ENCODE measurements at places on chromosomes 1 and 21.
A peak's percentile ranks its signal among the peaks of the same experiment; 100 is the strongest.

DNA sequence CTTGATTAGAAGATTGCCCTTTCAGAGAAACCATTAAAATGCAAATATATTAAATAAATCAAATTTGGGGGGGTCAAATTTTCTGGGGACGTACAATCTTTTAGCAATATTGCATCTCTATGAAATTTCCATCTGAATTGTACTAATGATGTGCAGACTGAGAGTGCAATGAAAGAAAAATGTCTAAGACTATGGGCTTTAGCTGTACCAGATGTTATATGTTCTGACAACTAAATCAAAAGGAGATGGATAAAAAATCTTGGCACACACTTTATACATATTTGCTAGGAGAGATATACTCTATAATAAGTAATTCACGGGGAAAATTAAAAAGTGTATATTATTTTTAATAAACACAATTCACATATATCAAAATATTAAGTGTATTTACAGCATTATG lies 13.0 kb upstream of the PLPPR5 start:
- no peak for DNase-seq

GRCh38 chr1:46613661-46614603 lies 2.7 kb downstream of the MOB3C start:
- DNase-seq = peak; percentile 73

GRCh38 chr1:21313203-21313885 lies 23.1 kb upstream of the ECE1 start:
- DNase-seq = peak; percentile 48

DNA sequence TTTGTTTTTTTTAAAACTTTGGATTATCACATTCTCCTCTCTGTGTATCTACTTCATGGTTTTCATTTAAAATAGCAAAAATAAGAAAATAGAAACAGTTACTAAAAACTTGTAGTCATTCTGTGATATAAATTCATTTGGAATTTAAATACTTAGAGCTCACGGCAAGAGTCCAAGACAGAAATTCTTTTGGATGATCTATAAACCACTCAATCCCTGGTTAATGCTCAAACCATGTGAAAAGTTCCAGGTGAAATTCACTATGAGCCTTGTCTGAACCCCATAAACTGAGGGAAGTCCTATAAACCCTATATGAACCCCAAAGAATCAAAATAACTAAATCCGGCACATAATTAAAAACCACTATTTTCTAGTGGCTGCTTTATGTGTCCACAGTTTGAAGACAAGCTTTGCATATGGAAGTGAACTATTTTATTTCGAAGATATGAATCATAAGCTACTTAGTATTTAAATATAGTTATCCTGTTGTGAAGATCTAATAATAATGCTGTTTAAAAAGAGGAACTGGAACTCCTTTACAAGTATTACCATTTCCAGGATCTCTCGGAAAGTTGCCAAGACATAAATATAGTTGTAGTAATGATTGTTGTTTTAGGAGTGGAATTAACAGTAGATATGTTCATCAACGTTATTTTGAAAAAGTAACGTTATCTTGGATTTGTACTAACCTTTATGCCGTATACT lies 163.5 kb downstream of the NFIA start:
- DNase-seq = no peak

- DNase-seq = no peak
These were observed 209.9 kb downstream of the ZNF326 start for GRCh38 chr1:90204780-90205179.

GRCh38 chr1:27301582-27302199 lies 20.3 kb upstream of the TMEM222 start:
- DNase-seq = no peak

- peak; percentile 51 for DNase-seq
These were observed 1.7 kb downstream of the SEMA6C start for GRCh38 chr1:151144474-151145303.

- DNase-seq = no peak
These were observed 17.5 kb upstream of the LEFTY1 start for GRCh38 chr1:225906467-225906866.

- DNase-seq = no peak
These were observed 41.5 kb downstream of the BACH1 start for GRCh38 chr21:29340228-29340627.

GRCh38 chr1:167676205-167676915 lies 45.4 kb upstream of the MPZL1 start:
- DNase-seq = no peak

- DNase-seq = no peak
These were observed 87.2 kb downstream of the ATP1A1 start for GRCh38 chr1:116460261-116460660.

- peak; percentile 69 for DNase-seq
These were observed at the start of gene CR1L for GRCh38 chr1:207644852-207645634. Gene CR1L, plus strand, starts transcription at chr1:207645133. Its CDS starts 101 bp downstream, at chr1:207645234.

GRCh38 chr1:165641231-165641987 lies 10.4 kb downstream of the MGST3 start:
- DNase-seq = peak; percentile 44

DNA sequence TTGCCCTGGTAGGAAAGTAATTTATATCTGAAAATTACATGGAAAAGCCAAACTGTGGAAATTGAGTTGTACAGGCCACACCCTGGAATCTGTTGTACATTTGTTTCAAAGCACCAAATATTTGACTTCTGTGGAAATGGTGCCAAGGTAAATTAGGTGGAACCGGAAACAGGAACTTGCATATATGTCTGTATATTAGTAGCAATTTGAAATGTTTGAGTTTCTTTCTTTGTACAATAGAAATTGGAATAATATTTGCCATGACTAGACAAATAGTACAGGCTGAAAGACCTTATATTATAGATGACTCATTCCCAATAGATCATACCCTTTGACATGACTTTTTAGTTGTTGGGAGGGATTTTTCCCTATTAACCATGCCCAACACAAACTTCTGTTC lies 10.5 kb upstream of the TAF1A start:
- DNase-seq = no peak

- no peak for DNase-seq
These were observed 9.6 kb downstream of the CDC42BPA start for GRCh38 chr1:227308367-227309336.

GRCh38 chr1:159753386-159753785 lies 27.4 kb upstream of the DUSP23 start:
- DNase-seq = no peak

DNA sequence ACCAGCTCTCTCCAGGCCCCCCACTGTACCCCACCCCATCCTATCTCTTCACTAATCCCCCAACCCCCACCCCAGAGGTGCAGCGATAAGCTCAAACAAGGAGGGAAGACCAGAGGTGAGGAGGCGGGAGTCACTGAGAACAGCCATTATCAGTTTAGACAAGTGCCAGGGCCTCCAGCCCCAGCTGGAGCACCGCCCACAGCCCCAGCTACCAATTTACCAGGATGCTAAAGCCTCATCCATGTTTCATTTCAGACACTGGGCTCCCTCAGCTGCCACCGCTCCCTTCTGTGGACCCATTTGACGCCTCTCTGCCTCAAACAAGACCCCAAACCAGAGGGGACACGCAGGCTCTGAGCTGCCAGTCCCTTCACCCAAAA lies 80.6 kb downstream of the DISP3 start:
- no peak for DNase-seq

DNA sequence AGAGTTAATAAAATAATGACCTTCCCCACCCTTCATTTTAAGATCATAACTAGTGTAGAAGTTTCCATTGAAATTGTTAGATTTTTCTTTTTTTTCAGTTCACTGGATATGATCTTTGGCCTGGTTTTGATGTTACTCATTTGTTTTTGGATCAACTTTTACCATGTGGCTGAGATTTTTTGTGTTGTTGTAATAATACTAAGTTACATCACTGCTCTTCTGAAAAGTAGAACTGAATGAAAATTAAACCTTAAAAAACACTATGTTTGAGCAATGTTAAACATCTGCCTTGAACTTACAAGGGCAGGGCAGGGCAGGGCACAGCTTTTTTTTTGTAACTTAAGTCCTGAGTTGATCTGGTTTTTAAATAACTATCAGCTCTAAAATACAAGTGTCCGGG lies 204.8 kb upstream of the ADAMTS5 start:
- DNase-seq = no peak

DNA sequence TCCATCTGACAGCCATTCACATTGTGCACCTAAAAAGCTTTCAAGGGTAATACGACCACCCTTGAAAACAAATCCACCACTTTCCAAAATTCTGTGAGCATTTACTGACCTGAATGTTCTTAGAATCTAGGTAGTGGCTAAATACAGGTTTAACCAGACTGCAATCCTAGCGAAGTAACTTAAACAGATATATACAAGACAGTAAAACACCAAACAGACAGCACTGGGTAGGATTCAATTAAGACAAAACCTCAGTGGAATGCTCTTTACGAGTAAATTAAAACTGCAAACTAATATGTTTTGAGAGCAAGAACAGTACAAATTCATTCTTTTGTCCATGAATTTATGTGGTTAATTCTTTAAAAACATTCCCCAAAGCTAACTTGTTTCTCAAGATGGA lies 354.2 kb upstream of the ESRRG start:
- DNase-seq = no peak

DNA sequence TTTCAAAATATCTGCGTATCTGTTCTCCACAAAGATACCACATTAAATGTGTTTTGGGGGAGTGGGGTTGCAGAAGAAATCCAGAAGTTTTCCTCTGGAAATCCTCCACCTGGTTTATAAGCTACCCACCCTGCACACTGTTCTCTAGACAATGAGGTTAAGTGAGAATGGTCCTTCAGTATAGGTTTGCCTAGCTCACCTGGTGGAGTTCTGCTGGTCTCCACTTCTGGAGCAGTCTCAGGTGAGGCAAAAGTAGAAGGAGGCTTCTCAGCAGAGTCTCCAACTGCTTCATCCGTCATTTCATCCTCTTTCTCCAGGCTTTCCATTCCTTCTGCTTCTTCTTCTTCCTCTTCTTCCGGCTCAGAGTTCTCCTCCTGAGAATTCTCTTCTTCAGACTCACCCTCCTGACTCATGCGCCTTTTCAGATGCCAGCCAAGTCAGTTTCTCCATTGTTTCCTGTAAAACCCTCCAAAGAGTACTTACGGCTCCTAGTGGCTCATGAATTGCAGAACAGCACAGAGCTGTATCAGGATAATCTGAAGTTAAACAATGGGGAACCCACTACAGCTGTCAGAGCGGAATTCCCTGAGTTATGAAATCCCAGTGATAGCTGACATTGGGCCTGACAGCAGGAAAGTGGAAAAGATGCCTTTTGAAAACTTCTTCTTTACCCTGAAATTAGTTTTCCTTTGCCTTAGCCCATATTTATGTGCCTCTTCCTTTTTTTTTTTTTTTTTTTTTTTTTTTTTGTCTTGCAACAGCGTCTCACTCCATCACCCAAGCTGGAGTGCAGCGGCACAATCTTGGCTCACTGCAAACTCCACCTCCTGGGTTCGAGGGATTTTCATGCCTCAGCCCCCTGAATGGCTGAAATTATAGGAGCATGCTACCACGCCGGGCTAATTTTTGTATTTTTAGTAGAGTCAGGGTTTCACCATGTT lies 38.5 kb downstream of the MSTO1 start:
- DNase-seq = peak; percentile 88

GRCh38 chr1:203082231-203082505 lies 3.6 kb downstream of the MYOG start:
- no peak for DNase-seq

- DNase-seq = peak; percentile 64
These were observed 31.3 kb downstream of the ZBTB8B start for GRCh38 chr1:32496127-32496526.

DNA sequence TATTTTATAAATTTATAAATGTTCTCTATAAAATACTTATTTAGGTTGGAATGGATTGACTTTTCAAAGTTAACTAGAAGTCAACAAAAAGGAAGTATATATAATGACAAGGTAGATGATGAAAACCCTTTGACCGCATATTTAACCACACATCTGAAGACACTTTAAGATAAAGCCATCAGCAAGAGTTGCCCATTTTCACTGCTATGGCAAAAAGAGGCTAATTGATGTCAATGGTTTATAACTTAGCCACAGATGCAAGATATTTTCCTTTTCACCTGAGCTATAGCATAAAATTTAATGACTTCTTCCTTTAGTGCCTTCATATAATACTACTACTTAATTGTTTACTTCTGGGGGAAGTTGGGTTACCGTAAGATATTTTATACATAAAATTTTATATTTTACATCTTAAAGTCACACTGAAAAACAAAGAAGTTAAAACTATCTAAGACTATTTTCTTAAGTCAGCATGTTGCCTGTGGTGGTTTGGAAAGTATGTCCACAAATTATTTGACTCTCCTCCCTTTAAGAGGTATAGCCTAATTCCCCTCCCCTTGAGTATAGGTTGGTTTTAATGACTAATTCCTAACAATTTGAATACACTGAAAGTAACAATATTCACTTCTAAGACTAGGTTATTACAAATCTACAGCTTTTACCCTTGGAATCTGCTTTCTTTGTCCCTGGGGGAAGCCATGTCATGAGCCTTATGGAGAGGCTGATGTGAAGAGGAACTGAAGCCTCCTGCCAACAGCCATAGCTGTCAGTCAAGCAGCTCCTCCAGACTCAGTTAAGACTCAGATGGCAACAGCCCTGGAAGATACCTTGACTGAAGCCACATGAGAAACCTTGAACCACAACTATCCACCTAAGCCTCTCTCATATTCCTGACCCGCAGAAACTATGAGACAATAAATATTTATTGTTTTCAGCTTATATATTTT lies 40.3 kb upstream of the LRRC8B start:
- no peak for DNase-seq

GRCh38 chr1:57860325-57860724 lies 436.5 kb upstream of the DAB1 start:
- DNase-seq = no peak
